Fibroblast of skin of scalp (primary cell): ENCODE measurements at places on chromosomes 11 and 22.
A peak's percentile ranks its signal among the peaks of the same experiment; 100 is the strongest.

DNA sequence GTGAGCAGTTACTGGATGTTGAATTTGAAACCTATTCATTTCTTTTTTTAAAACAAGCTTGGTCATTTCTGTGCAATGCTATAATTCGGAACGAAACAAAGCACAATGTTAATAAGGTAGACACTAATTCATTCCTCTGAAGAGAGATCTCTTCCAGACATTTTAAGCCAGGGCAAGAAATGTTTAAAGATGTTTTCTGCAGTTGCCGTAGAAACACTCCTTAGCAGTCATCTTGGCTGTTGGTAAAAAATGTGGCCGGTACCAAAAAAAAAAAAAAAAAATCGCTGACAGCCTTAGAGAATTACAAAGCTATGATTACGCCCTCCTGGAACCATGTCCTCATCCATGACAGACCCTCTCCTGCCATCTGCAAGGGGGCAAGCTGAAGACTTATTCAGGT is 66.4 kb upstream of the TTC12 start:
- peak; percentile 9 for DNase-seq

DNA sequence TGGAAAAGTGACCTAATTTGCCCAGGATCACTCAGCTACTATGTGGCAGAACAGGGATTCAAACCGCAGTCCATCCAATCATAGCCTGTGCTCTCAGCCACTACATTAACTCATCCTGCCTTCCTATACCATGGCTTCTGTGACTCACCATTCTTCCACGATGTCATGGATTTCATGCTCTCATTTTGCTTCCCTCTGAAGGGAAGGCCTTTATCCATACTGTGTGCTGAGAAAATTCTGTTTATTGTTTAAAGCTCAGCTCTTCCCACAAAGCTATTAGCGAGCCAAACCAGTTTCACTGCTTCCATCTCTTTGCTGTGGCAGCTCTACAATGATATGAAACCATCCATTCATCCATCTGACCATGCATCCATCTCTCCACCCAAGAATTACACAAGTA is 289.9 kb downstream of the TENM4 start:
- DNase-seq, result peak; percentile 29

GRCh38 chr11:68042219-68043028 is 3.6 kb downstream of the TCIRG1 start:
- no peak for DNase-seq

- DNase-seq, result peak; percentile 63
Measured at GRCh38 chr22:29359469-29359868, 28.9 kb downstream of the AP1B1 start.

DNA sequence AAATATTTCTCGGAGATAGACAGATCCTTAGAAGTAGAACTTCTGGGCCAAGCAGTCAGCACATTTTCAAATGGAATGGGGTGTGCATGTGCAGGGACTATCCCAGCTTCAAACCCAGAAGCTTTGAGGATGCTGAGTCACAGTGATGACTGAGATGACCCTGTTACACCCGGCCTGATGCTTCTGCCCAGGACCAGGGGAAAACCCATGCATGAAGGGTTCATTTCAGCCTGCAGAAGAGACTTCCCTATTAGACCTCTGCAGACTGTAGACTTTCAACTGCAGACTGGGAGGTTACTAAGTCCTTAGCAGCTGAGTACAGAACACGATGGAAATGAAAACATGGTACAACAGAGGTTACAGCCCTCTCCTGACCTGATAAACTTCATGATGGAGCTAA is 3.6 kb upstream of the OR2AT4 start:
- peak; percentile 17 for DNase-seq

- DNase-seq, result peak; percentile 73
Measured at GRCh38 chr11:64767344-64768299, 7.8 kb upstream of the PYGM start.

DNA sequence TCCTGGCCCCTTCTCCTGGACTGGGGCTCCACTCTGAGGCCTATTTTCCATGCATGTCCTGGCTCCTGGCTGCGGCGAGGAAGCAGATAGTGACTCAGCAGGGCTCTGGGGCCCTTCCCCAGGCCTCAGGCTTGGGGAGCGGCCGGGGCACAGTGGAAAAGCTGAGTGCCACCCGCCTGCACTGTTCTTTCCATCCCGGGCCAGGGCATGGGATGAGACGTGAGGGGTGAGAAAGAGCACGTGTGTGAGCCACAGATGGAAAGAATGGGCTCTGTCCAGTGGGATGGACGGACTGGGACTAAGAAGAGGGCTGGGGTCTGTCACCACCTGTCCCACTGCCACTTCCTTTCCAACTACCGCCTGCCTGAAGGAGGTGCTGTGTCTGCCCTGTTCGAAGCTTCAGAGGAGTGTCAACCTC is 12.8 kb downstream of the SLC37A2 start:
- DNase-seq, result no peak

- DNase-seq, result no peak
Measured at GRCh38 chr11:45648931-45649330, 16.5 kb downstream of the CHST1 start.

DNA sequence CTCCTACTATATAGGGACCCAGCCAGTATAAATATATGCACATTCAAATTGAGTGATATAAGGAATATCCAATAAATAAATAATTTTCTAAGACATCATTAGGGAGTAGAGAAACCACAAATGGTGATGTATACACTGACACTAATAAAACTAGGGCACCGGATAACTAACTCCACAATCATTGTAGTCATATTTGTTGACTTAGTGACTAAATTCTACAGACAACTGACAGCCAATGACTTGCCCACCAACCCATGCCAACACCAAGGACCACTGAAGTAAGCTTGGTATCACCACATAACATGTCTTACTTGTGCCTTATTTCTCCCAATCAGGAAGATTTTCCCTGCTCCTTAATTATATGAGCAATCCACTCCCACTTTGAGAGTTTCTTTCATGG is 139.6 kb upstream of the TRPC6 start:
- DNase-seq, result no peak

DNA sequence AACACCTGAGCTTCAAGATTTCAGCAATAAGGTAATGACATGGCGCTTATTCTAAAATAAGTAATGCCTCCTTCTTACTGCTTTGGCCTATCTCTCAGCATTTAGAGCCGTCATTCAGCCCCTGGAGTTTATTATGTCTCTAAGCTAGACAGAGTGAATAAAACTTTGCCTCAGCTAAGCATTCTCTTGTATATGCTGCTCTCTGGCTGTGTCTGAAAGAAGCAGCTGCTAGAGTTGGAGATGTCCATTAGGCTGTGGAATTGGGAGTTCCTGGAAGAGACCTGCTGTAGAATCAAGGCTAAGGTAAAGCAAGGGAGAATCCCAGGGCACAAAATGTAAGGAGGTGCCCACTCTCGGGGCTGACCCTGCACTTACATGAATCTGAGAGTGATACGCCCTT is 35.5 kb upstream of the TTC12 start:
- no peak for DNase-seq

GRCh38 chr11:69366591-69366990 is 72.6 kb downstream of the MYEOV start:
- no peak for DNase-seq

DNA sequence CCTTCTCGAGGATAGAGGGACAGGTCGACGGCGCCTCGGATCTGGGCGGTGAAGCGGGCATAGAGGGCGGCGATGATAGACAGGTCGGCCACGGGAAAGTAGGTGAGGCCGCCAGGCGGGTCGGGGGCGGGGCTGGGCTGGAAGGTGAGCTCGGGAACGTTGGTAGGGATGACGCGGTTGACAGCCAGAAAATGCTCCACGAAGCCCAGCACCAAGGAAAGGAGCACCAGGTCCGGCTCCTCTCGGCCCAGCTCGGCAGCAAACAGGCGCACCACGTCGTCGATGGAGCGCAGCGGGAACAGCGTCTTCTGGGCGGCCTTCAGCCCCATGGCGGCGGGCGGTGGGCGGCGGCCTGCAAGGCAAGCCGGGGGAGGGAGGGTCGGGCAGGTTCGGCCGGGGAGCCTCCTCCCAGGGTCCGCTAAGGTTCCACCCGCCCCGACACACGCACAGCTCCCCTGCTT is 540 bp downstream of the MEN1 start:
- DNase-seq, result no peak

- no peak for DNase-seq
Measured at GRCh38 chr11:67463680-67464410, 5.2 kb downstream of the TMEM134 start.

- DNase-seq, result peak; percentile 92
Measured at GRCh38 chr11:128453444-128454336, 133.7 kb downstream of the ETS1 start.

DNA sequence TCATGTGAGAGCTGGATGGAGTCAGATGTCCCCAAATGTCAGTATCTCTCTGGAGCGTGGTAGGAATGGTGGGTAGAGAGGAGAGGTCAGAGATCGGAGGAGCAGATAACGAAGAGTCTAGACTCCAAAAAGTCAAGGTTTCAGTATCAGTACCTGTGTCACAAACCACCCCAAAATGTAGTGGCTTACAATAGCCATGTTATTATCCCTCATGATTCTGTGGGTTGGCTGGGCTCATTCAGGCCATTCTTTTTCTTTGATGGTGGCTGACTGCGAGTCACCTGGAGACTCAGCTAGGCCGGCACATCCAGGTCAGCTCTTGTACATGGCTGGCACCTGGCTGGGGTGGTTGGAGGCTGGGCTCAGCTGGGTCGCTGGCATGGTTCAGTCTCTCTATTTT is 7.3 kb upstream of the SSTR3 start:
- no peak for DNase-seq

DNA sequence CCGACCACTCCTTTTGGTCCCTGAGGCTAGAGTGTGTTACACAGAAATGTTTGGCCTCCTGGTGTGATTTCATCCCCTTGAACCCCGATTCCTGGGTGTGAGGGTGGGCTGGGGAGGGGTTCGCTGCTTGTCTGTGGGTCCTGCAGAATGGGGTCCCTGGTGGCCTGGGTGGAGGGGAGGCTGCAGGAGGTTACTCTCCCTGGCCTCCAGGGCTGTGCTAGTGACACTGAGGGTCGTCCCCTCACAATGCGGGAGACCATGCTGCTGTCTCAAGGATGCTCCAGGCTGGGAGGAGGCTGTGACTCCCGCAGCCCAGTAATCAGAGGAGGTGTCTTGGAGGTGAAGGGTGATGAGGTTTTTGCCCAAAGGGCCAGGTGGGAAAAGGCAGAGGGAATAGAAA is 17.0 kb upstream of the OMP start:
- DNase-seq, result no peak

GRCh38 chr11:15189641-15190365 is 75.1 kb downstream of the INSC start:
- peak; percentile 22 for DNase-seq

DNA sequence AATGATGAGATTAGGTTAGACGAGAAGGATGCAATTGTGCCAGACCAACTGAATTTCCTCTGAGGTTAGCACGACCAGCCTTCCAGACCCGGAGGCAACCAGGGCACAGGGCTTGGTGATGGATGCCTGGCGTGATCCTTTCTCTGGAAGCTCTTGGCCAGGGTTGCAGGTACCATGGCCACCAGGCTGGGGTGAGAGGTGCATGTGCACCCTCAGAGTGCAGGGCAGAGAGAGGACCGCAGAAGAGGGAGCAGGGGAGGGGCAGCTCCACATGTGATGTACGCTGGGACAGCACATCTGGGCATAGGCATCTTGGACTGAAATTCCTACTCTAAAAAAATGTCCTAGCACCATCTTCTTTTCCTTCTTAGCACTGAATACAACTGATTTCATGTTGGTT is 10.9 kb downstream of the KCNJ1 start:
- DNase-seq, result no peak

GRCh38 chr11:63564784-63565350 is 1.7 kb upstream of the PLAAT2 start:
- DNase-seq, result no peak

DNA sequence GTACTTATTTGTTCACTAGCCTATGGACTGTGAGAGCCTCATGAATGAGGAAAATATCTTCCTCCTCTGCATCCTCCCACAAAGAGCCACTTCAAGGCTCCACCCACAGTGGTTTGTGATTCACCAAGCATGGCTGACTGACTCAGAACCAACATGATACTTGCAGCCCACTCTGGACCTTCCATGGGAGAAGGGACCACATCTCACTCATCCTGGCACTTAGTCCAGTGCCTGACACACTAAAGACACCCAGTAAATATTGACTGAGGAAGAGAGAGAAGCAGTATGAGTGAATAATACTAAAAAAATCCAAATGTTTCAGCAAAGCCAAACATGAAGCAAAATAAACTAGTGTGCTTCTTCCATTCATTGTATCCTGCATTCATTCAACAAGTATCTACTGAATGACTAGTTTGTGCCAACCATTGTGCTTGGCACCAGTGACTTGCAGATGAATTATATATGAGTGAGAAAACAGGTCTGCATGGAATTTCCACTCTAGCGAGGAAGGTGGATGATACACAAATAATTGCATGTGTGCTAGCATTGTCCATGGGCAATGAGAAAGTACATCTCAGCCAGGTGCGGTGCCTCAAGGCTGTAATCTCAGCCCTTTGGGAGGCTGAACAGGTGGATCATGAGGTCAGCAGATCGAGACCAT is 54.9 kb upstream of the BLID start:
- peak; percentile 89 for DNase-seq

DNA sequence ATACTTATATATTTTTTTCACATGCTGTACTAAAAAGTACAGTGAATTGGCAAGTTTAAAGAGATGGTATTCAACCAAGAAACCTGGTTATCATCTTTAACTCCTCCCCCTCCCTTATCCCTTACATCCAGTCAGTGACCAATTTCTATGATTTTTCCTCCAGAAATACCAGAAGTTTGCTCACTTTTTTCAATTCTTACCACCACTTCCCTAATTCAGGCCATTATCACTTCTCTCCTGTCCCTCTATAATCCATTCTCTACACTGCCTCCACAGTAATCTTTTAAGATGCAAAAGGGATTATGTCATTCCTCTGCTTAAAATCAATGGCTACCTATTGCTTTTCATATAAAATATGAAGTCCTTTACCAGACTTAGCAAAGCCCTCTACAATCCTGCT is 62.8 kb downstream of the CEP57 start:
- DNase-seq, result no peak

- no peak for DNase-seq
Measured at GRCh38 chr11:30567120-30567519, 19.0 kb downstream of the MPPED2 start.

DNA sequence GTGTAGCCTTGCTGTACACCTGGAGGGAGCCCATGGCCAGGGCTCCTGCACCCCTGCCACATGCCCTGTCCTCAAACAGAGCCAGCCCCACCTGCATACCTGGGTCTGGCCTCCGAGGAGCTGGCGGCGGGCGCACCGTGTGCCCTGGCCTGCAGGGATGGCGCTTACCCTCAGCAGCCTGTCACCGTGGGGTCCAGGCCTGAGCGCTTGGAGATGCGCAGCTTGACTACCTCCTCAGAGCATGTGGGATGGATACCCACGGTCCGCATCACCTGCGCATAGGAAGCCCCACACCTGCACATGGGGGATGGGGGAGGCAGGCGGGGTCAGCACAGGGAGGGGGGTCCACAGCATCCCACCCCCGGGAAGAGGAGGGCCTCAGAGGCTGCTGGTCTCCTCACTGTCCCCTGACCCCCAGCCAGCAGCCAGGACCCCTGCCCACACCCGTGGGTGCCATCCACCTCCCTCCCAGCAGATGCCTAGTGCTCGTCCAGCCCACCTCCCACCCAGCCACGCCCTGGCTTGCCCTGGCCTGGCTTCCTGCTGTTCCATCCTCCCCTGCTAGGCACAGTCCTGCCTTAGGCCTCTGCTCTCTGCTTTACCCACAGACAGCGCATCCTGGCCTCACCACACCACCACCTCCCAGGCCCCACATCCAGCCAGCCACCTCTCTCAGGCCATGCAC is 22.4 kb upstream of the GNB1L start:
- DNase-seq, result no peak

GRCh38 chr11:77589521-77590193 is at the start of gene AQP11:
Gene AQP11 (plus strand): TSS chr11:77589953. CDS start chr11:77589993, 40 bp downstream.
- DNase-seq, result peak; percentile 80
